ENCODE measurements at places on chromosomes 12 and 14. TPM values are rescaled to one million over a fixed set of nuclear protein-coding genes. Genes with fewer than 3 reads are reported as not detected.

The AKAP5 gene
- total RNA-seq, result 7.0 TPM

The HOXC9 gene
- 12.1 TPM for total RNA-seq

The ALG10B gene
- 2.0 TPM for total RNA-seq

The CLEC4E gene
- 4.6 TPM for total RNA-seq

The KLHL33 gene
- 0.25 TPM for total RNA-seq

The GZMH gene
- not detected for total RNA-seq

The RFLNA gene
- total RNA-seq, result 8.6 TPM

The FAM90A1 gene
- 0.16 TPM for total RNA-seq

Data from mesangial cell (primary cell).